ENCODE measurements at places on chromosomes 6 and 20. TPM values are rescaled to one million over a fixed set of nuclear protein-coding genes. Genes with fewer than 3 reads are reported as not detected.

Gene TRERF1
- 8.7 TPM for total RNA-seq

Gene MOCS1
- total RNA-seq, result 15.8 TPM

Gene VARS2
- 20.0 TPM for total RNA-seq

GRCh38 chr6:163530406-163530805 is 115.9 kb downstream of the QKI start:
- peaks cover 2% of the 10 kb centered on the region for H3K27me3 ChIP-seq
- no peaks in the 10 kb centered on the region for H3K36me3 ChIP-seq
- no peak overlapping the region for H3K4me3 ChIP-seq
- no peak overlapping the region for H3K27ac ChIP-seq

DNA sequence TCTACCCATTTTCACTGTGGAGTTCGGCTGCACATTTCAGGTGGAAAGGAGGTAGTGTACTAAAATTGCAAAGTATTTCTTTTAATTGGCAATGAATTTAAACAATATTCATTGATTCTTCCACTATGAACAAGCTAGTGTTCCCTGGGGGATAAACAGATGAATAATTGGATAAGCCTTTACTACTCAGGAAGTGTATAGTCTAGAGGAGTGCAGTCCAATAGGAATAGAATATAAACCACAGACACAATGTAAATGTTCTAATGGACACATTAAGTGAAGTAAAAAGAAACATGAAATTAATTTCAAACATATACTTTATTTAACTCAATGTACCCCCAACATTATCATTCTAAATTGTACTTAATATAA is 28.7 kb downstream of the SGK1 start:
- H3K27ac ChIP-seq, result no peak overlapping the region
- peaks cover 1% of the 10 kb centered on the region for H3K27me3 ChIP-seq
- H3K4me3 ChIP-seq, result no peak overlapping the region
